ENCODE measurements at places on chromosomes 11 and 22. TPM values are rescaled to one million over a fixed set of nuclear protein-coding genes. Genes with fewer than 3 reads are reported as not detected.

DNA sequence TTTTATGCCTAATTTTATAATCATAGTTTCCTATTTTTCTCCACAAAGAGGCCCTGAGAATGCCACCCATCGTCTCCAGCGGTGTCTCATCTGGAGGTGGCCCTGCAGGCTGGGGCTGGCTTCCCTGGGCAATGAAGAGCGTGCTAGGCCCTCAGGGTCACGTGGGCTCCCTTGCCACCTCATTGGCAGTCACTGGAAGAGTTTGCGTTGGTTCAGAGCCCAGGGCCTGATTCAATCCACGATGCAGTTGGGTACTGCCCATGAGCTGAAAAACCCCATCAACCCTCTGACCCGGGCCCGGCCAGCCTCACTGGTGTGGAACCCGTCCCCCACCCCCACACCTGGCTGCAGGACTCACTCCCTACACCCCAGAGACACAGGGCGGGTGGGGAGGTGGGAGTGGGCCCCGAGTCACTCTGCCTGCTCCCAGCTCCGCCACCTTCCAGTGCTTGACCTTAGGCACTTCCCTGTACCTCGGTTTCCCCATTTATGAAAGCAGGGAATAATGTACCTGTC lies 43.4 kb upstream of the A4GALT start:
- no peak for DNase-seq

DNA sequence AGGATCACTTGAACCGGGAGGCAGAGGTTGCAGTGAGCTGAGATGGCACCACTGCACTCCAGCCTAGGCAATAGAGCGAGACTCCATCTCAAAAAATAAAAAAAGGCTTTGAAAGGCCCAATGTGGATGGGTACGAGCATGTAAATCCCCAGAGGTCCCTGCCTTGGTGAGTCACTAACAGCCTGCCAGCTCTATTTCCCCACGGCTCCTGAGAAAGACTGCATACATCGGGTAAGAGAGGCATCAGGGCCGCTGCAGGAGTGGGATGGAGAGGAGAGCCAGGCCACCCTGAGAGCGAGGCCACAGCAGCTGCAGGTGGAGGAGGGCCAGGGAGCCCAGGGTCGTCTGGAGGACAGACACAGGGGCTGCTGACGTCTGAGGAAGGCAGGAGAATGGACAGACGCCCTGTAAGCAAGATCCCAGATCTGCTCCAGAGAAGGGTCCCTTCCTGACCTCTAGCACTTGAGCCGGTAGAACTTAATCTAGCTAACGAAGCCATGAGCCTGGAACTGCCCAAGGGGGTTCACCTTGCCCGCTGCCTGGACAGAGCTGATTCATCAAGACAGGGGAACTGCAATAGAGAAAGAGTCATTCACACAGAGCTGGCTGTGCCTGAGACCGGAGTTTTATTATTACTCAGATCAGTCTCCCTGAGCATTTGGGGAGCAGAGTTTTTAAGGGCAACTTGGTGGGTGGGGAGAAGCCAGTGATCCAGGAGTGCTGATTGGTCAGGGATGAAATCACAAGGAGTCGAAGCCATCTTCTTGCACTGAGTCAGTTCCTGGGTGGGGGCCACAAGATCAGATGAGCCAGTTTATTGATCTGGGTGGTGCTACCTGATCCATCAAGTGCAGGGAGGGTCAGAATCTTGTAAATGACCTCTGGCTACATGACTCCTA lies 5.1 kb upstream of the KRTAP5-9 start:
- DNase-seq, result no peak

GRCh38 chr11:86244063-86244521 lies 461 bp upstream of the EED start:
- DNase-seq, result peak; percentile 100

GRCh38 chr22:45997777-45998637 lies 21.0 kb upstream of the WNT7B start:
- no peak for DNase-seq

GRCh38 chr11:94771390-94771789 lies 3.2 kb downstream of the AMOTL1 start:
- no peak for DNase-seq

- DNase-seq, result no peak
Observed at GRCh38 chr11:112511911-112512310, 251.3 kb upstream of the PLET1 start.

DNA sequence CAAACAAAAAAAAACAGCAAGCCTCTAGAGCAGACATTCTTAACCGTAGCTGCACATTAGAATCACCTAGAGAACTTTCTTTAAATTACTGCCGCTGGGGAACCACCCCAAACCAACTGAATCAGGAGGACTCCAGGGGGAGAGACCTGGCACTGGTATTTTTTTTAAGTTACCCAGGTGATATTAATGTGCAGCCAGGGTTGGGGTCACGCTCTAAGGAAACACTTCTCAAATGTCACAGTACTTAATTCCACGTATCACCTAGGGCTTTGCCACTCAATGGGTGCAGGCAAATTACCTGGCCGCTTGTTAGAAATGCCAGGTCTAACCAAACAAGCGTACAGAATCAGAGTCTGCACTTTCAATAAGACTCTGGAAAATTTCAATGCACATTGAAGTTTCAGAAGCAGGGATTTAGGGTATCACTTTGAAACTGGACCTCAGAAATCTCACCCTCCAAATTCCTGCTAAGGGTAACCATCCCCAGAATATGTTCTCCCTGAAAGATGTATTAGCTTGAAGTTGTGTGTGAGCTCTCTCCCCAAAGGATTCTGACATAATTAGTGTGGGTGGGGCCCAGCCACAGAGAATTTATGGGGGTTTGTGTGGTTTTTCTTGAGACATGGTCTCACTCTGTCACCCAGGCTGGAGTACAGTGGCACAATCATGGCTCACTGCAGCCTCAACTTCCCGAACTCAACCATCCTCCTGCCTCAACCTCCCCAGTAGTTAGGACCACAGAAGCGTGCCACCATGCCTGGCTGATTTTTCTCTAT lies 12.7 kb upstream of the ISX start:
- DNase-seq, result no peak

GRCh38 chr22:39789788-39790187 lies 103.8 kb downstream of the ENTHD1 start:
- no peak for DNase-seq

DNA sequence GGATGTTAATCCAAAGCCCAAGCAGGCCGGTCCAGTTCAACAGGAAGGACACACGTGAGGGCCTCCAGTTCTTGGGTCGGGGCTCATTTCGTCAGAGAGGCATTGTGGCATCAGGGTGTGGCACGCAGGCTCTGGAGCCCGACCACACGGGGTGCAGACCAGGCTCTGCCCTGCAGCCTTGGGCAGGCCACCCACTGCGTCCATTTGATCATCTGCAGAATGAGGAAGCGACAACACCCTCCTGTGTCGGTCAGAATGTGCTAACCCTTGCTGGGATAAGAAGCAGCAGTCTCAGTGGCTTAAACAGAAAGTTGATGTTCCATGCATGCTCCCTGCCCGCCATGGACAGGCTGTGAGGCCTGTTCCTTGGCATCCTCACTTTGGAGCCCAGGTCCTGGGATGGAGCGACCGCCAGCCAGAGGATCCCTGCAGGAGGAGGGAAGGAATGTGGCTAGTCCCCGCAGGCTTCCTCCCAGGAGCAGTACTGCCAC lies 10.8 kb downstream of the RIBC2 start:
- no peak for DNase-seq

- no peak for DNase-seq
Observed at GRCh38 chr11:33885338-33886005, 6.4 kb downstream of the LMO2 start.

DNA sequence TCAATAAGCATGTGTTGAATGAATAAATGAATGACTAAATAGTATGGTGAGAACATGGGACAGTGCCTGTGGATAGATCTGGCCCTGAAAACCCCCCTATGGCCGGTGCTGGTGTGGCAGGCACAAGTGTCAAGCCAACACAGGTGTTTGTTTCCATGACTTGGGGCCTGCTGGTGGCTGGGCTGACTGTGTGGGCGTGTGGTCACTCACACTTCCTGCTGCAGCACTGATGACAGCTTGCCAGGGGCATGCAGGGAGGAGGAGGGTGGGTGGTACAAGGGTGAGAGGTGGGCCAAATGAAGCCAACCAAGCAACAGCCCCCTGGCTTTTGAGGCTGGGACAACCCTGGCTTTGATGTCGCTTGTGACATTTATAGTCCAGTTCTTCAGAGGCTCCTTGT lies 30.3 kb upstream of the ABCC8 start:
- DNase-seq, result no peak

DNA sequence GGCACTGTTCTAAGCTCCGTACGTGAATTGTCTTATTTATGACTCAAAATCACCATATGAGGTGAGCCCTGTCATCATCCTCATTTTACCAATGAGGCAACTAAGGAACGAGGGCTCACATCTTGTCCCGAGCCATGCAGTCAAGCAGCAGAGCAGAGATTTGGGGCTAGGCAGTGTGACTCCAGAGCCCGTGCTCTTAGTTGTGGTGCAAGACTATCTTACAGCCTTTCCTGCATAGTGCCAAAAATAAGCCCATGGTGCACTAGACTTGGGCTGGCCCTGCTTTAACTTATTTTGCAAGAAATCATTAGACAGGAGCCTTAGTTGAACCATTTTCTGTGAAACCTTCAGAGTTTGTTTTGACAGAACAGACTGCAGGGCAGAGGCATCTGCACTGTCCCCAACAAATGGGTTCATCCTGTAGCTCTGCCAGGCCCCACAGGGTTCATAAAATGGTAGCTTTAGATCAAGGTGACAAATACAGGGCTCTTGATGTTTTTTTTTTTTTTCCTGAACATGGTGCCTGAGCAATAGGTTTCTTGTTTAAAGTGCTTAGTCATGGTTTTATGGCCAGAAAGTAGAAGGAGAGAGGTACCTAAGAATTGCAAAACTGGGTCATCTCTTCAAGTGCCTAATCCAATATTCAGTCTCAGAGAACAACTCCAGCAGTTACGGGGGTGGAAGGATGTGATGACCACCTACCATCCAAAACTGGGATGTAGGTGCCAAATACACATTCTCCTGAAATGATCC lies 56.6 kb downstream of the BMAL1 start:
- DNase-seq, result no peak

GRCh38 chr11:44805596-44805995 lies 78.8 kb downstream of the TSPAN18 start:
- no peak for DNase-seq

DNA sequence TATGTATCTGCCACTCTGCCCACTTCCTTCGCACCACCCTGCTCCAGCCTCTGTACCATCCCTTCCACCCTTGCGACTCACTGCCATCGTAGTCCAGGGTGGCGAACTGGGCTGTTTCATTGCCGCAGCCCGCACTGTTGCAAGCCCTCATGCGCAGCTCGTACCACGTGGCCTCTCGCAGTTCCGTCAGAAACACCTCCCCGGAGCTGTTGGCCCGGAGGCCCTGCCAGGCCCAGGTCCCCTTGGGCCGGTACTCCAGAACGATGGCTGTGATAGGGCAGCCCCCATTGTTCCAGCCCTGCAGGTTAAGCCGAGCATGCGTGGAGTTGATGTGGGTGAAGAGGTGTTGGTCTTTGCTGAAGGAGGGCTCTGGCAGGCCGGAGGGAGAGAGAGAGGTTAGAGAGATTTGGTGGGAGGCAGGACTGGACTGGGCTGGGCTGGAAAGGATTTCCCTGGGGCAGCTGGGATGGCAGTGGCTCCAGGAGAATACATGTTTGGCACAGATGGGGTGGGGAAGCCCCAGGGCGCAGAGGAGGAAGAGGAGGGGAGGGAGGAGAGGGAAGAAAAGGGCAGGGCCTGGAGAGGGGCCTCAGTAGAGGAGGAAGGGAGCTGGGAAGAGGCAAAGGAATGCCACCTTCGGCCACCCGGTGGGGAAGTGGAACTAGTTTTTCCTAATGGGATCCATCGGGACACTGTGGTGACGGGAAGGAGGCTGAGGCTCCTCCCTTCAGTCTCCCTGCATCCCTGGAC lies 109.6 kb downstream of the CEP164 start:
- no peak for DNase-seq

DNA sequence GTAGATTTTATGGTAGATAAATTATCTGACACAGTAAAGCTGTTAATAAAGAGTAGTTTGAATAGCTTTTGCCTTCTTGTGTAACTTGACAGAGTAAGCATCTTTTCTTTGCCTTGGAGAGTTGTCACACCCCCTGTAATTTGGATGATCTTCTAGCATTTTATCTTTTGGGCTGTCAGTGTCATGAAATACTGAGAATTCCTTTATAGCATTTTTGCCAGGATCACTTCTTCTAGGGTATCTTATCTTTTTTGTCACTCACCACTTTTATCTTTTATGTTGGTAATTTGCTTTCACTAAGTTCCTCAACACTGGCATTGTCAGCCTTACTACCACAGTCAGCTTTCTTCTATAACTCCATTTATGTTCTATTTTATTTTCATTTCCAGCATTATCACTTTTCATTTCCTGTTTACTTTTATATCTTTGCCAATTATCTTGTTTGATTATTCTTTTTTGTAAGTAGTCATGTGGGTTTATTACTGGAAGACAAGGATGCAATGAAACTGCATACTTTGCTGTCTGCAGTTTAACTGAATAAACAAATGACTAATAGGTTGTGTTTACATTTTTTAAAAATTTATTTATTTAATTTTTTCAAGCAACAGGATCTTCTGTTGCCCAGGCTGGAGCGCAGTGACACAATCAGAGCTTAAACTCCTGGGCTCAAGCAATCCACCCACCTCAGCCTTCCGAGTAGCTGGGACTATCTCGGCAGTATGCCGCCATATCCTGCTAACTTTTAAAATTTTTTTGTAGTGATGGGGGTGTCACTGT lies 28.1 kb upstream of the ACAT1 start:
- no peak for DNase-seq

- no peak for DNase-seq
Observed at GRCh38 chr11:121958971-121959325, 157.1 kb downstream of the BLID start.

GRCh38 chr11:16778876-16779275 lies 40.4 kb downstream of the C11orf58 start:
- DNase-seq, result no peak

DNA sequence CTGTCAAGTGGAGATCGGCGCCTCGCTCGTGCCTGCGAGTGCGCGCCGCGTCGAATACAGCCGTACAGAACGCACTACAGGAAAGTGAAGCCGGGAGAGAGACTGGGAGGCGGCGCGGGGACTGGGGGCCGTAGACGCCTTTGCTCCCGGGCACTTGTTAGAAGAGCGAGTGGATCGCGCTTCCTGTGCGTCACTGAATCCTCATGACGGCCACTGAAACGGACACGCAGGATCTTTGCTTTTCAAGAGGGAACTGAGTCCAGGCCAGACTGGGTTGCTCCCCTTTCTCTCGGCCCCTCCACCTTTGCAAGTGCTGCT lies 314 bp downstream of the RIC8A start:
- no peak for DNase-seq

GRCh38 chr11:41382927-41383326 lies 76.5 kb downstream of the LRRC4C start:
- no peak for DNase-seq

- DNase-seq, result no peak
Observed at GRCh38 chr11:95102733-95103132, 13.1 kb downstream of the ENDOD1 start.

The TMEM45B gene
- total RNA-seq, result not detected

The NRXN2 gene
- 0.83 TPM for total RNA-seq

The WNT7B gene
- total RNA-seq, result not detected

The LSP1 gene
- 46.9 TPM for total RNA-seq

The OR5P2 gene
- not detected for total RNA-seq

The TPH1 gene
- total RNA-seq, result 0.56 TPM

The PIWIL4 gene
- total RNA-seq, result 0.30 TPM
